NCI-H446 (cell line): ENCODE measurements at places on chromosomes 2 and 18.

- DNase-seq: no peak
These were observed 72.5 kb downstream of the DNMT3A start for GRCh38 chr2:25269233-25269632.

DNA sequence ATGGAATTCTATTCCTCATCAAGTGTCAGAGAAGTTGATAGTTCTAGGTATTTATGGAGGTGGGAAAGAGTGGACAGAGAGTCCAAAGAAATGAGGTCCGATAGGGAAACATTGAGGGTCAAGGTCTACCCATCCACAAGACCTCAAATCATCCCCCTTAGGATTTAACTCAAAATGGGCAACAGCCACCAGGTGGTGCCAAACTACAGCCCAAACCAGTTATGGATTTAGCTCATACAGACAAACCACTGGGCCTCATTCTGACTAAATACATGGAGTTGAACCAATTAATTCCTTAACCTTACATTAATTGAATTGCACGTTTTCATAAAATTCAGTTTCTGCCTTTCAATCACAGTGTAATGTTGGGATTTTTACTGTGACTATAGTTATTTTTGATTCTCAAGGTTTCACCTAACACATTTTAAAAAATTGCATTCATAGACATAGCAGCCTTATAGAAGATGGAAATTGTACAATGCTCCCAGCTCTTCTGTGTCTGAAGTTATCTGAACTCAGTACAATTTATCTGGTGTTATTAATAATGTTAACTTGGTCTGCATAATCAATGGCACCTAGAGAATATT is 98.2 kb upstream of the HNMT start:
- peak; percentile 13 for DNase-seq

GRCh38 chr2:138180692-138181386 is 216.6 kb downstream of the HNMT start:
- DNase-seq: no peak

- no peak for DNase-seq
These were observed 243.6 kb downstream of the GPD2 start for GRCh38 chr2:156679820-156680219.

- peak; percentile 91 for DNase-seq
These were observed at the start of gene IER3IP1 for GRCh38 chr18:47175898-47176575. IER3IP1 (minus strand) TSS chr18:47176364; CDS start chr18:47176277, 87 bp downstream.

DNA sequence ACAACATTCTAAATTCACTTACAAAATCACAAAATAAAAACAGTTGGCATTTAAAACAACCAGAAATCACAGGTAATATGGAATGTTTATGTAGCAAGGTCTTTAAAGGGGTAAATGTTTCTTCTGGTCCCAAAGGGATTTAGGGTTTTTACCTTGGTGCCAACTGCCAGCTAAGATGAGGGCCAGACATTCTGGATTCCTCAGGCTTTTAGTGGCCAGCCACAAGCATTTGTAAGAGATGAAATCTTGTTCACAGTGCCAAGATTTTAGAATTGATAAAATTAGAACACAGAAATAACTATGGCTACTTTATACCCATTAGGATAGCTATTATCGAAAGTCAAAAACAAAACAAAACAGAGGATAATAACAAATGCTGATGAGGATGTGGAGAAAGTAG is 60.4 kb upstream of the CDKL4 start:
- DNase-seq: no peak

GRCh38 chr2:213022987-213023386 is 128.4 kb downstream of the IKZF2 start:
- DNase-seq: no peak

GRCh38 chr2:241612156-241613016 is 24.6 kb downstream of the THAP4 start:
- DNase-seq: no peak

GRCh38 chr2:20595439-20596192 is 55.3 kb downstream of the HS1BP3 start:
- no peak for DNase-seq

DNA sequence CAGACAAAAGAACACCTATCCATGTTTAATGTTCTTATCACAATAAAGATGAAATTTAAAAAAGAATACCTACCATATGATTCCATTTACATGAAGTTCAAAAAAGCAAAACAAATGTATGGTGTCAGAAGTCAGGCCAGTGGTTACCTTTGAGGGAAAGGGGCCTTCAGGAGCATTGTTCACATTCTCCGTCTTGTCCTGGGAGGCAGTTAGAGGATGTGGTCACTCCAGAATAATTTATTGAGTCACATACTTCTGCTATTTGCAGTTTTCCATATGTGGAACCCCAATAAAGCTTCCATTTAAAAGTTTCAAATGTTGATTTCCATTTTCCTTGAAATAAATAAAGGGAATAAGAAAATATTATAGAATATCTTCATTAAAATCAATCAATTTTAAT is 41.6 kb upstream of the POU3F3 start:
- DNase-seq: no peak

DNA sequence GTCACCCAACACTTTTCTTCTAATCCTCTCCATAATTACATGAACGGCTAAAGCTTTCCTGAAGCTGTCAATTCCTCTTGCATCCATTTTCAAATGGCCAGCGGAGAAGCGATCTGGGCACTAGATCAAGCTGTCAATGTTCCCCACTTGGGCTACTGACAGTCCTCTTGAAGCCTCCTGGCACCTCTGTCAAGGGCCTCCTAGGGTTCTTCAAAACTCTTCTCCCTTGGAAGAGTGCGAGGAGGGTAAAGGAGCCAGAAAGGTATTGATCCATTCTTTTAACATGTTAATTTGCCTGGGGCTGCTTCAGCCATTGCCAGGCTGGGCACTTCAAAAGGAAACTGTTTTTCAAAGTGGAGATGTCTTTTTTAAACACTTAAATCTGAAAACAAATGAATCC is 19.8 kb downstream of the EPHA4 start:
- DNase-seq: peak; percentile 69

DNA sequence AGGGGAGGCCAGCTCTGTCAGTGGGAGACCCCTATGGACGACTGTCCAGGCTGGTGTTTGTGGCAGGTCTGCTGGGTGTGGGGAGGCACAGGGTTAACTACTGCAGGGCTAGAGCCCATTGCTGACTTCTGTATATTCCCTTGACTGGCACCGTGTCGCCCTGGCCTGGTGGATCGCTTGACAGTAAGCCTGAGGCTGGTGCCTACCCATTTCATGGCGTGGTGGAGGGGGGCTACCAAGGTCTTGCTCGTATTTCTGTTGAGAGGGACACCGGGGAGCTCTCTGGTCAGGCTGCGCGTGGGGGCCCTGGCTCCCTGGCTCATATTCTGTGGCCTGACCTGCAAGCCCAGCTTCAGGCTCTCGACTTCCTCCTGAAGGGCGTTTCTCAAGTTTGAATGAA is 119.7 kb downstream of the ACOXL start:
- DNase-seq: no peak

- no peak for DNase-seq
These were observed 260.4 kb upstream of the SP5 start for GRCh38 chr2:170454471-170455372.

DNA sequence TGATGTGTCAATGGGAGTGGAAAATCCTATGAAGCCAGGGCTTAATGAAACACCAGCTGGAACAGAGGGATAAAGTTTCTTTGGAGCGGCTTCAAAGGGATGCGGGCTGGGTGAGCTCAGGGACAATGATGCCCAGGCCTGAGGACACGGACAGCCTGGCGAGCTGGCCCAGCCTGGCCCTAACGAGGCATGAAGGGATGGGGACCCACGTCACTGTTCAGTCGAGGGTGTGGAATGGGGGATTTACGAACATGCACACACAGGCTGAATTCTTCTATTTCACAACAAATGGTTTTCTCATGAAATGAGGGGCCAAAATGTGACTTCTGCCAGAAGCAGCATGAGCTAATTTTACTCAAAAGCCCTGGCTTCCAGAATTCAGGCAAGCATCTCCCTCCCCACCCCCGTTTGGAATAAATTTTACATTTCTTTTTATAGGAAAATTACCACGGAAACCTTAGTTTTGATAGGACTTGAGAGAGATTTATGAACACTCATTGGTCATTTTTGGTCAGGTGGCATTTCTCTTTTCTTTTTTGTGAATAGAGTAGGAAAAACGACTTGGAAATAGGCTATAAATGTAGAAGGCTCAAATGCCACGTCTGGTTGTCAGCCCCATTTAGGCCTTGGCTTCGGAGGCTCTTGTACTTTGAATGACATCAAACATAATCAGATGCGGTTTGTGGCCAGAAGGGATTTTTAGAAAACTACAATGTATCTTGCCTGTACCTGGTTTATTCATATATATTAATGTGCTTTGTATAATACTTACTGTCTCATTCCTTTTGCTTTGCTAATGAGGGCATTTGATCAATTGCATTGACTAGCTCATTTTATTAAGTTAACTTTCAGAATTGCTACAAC is 893.8 kb upstream of the CELF4 start:
- peak; percentile 52 for DNase-seq

GRCh38 chr2:241975593-241976284 is 106.2 kb downstream of the RTP5 start:
- no peak for DNase-seq

DNA sequence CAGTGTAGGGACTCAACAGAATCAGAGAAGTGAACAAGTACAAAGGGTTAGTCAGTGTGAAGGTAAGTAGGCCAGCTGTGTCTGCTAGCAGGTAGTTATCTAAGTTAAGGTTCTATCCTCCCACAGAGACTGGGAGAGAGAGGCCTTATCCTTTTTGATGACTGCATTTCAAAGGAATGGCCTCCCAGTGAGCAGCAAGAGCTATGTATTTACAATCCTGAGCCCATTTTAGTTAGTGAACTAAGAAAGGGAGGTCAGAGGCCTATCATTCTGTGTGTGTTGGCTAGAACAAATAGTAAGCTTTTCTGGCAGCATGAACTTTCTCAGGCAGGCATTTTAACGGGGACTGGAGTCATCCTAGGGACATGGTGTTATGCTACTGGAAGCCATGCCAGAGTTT is 182.9 kb downstream of the VWC2L start:
- no peak for DNase-seq

DNA sequence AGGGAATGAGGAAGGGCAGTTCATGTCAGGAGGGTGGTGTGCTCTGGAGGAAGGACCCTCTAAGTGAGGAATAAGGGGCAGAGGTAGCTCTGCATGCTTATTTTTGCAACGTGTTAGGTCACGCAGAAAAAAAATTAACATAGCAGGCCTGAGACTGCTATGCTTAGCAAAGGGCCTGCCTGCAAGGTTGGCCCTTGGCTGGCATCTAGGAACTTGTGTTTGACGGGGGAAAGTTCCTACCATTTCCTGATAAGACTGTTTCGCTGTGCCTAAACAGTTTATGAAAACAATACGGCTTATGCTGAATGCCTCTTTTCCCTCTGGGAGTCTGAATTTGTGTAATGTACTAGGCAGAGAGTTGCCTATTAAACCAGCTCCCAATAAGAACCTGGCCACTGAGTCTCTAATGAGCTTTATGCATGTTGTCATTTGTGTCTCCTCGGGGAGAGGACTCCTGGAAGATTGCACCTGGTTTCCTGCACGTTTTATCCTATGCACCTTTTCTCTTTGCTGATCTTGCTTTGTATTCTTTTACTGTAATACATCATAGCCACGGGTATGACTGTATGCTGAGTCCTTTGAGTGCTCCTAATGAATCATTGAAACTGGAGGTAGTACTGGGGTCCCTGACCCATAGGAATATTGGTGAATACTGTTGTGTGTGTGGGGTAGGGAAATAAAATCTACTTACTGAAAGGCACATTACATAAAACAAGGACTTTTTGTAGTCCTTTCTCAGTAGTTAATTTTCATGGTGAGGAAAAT is 169.0 kb downstream of the PRPF40A start:
- DNase-seq: no peak

- no peak for DNase-seq
These were observed 230.8 kb upstream of the SMIM21 start for GRCh38 chr18:75658330-75658729.

DNA sequence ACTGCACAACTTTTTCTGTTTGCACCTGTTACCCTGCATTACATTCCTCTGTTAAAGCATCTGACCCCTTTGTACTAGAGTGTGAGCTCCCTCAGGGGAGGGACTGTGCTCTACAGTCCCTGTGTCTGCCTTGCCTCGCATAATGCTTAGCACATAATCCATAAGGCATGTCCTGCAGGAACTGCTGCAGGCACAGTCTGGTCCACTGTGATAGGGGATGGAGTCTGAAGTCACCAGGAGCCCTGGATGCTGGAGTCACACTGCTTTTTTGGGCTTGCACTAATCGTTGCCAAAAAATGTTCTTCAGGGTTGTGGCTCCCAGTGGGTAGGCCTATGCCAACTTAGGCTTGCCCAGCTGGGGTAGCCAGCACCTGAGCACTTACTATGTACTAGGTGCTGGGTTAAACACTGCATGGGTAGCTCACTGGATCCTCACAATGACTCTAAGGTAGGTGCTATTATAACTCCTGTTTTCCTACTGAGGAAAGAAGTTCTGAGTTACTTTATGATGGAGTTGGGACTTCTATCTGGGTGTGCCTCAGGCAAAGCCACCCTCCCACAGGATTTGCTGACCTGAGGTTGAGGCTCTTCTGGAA is 33.3 kb downstream of the COPS7B start:
- DNase-seq: no peak

GRCh38 chr18:79765491-79766245 is 32.1 kb upstream of the KCNG2 start:
- no peak for DNase-seq

DNA sequence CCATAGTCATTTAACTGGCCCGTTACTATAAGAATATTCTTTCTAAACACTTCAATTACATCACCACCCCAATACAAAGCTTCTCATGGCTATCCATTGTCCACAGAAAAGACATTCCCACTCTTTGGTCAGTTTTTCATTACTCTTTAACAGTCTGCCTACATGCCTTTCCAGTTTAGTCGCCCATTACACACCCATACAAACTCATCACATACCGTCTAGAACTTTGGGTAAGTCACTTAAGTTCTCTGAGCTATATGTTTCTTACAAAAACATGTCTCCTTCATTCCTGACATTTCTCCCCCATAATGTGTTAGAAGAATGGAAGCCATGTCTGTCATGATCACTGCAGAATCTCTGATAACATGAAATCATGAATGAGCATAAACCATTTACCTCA is 108.2 kb upstream of the STK17B start:
- DNase-seq: no peak

DNA sequence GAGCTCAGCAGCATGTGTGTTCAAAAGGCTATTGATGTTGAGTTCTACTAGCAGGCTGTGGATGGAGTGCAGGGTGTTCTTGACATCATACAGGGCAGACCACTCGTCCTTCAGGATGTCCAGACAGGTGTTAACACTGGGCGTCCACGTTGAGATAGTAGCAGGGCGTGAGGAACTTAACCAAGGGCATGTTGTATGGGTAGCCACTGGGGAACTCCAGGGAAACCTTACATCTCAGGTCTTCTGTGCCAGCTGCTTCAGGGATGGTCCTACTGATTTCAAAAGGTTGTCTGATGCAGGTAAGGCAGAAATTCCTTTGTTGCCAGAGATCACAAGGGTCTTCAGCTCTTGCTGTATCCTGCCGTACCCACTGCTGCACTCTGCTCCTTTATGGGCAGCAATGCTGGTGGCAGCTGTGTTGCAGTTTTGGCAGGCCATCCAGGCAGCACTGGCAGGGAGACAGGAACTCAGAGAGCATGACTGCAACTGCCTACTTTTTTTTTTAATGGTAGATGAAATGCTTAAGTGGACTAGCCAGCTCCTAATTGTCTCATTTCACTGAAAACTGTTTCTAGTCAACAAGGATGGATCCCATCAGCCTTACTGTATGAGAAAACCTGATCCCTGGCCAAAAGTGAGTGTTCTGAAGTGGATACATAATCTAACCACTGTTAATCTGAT is 32.4 kb upstream of the RBBP8 start:
- DNase-seq: peak; percentile 78

- DNase-seq: no peak
These were observed 77.6 kb upstream of the ODC1 start for GRCh38 chr2:10525573-10526265.

- DNase-seq: no peak
These were observed 2.6 kb downstream of the SLC14A1 start for GRCh38 chr18:45726603-45727002.
